ENCODE measurements at places on chromosomes 2 and 18. TPM values are rescaled to one million over a fixed set of nuclear protein-coding genes. Genes with fewer than 3 reads are reported as not detected.

Gene DSC3
- total RNA-seq, result 140 TPM

DNA sequence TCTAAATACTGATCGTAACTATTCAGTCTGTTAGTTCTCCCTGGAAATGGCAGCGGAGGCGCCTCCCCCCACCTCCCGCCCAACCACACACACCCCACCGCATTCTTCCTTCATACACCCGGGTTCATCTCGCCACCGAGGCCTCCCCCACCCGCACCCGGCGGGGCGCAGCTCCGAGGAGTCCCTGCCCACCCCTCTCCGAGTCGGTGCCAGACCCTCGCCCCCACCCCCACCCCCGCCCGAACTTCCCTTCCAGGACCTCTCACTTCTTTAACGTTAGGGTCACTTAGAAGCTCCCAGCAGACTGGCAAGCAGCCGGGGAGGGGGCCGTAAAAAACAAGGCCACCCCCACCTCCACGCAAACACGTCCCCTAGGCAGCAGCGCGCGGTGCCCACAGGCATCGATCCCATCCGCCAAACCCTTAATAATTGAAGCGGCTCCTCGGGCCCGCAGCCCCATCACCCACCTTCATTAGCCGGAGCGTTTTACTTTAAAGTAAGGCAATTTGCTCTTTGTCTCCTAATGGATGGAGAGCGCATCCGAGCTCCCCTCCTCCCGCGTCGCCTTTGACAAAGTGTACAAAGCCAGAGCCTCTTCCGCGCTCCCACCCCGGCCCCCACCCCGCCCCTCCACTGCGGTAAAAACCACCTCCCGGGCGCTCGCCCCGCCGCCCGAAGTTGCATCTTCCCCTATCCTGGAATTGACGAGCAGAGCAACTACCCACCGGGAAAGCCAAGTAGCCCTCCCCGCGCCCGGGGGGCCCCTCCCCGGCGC lies 624 bp downstream of the ZNF516 start:
- no peak for DNase-seq

Gene BOK
- 36.9 TPM for total RNA-seq

Gene C2orf80
- not detected for total RNA-seq

Gene CYRIA
- total RNA-seq, result 0.14 TPM

DNA sequence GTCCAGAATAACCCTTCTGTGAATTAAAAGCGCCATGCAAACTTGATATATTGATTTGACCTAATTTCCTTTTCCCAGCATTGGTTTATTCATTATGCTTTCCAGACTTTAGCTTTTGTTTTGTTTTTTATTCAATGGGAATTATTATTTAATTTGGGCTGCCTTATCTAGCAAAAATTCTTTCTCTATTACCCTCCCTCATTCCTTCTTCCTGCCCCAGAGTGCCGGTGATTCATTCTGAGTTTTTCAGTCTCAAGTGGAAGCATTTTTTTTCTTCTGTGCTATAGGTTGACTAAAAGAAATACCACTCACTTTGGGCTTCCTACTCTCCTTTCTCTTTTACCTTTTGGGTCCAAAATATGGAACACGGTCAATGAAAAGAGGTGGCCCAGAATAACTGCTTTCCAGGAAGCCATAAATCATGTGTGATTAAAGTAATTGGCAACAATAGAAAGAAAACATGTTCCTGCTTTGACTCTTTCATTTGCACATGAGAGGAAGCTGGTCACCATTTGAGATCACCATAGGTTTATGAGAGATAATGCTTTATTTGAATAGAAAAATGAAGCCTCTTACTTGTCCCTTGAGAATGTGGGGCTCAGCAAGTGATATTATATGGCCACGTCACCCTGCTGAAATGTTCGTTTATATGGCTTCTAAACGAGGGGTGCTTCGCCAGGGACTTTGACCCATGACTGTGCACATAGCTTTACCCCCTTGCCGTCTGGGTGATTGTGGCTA lies 422.8 kb upstream of the ZEB2 start:
- peak; percentile 67 for DNase-seq

GRCh38 chr2:111239107-111239506 lies 118.4 kb downstream of the BCL2L11 start:
- DNase-seq, result no peak

Gene IL1RL2
- total RNA-seq, result 1.7 TPM

DNA sequence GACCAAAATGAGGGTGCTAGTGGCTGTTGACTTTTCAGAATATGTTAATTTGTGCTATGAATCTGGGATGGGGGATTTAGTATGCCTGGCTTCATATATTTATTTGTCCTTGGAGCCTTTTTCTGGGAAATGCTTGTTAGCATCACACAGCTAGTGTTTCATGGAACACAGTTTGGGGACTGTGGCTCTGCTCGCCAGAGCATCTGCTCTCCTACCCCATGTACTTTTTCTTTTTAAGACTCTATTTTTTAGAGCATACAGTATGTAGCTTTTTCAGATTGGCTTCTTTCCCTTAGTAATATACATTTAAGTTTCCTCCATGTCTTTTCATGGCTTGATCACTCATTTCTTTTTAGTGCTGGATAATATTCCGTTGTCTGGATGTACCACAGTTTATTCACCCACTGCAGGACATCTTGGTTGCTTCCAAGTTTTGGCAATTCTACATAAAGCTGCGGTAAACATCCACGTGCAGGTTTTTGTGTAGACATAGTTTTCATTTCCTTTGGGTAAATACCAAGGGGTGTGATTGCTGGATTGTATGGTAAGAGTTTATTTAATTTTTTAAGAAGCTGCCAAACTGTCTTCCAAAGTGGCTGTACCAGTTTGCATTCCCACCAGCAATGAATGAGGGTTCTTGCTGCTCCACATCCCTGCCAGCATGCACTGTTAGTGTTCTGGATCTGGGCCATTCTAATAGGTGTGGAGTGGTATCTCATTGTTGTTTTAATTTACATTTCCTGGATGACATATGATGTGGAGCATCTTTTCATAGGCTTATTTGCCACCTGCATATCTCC lies 44.1 kb downstream of the EFR3B start:
- no peak for DNase-seq
